ENCODE measurements at places on chromosomes 1 and 21.

- no peak for DNase-seq
These were observed 13.3 kb downstream of the ATP5PO start for GRCh38 chr21:33902349-33902748.

GRCh38 chr1:239891621-239892358 lies 199.9 kb upstream of the FMN2 start:
- no peak for DNase-seq

GRCh38 chr1:97451944-97452343 lies 468.9 kb downstream of the DPYD start:
- no peak for DNase-seq

DNA sequence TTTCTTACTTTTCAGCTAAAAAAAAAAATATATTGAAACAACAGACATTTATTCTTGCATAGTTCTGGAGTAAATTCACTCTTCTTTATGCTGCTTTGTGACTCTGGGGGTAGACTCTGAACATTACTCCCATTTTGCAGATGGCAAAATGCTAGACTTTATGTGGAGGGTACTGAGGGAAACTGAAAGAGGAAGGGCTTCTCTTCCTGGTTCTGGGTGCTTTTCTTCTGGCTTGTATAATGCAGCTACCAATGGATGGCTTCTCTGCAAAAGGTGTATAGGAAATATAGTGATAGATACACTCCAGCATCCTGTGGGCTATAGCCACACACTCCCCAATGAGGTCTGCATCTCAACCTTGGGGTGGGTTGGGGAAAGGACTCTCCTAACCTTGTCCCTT lies 19.7 kb upstream of the ZBTB40 start:
- DNase-seq: no peak

GRCh38 chr1:205812271-205812877 lies 624 bp downstream of the SLC41A1 start:
- no peak for DNase-seq

- no peak for DNase-seq
These were observed 118.4 kb upstream of the L1TD1 start for GRCh38 chr1:62076286-62076685.

- DNase-seq: no peak
These were observed 6.2 kb downstream of the PTPRF start for GRCh38 chr1:43536864-43537358.

- no peak for DNase-seq
These were observed 42.9 kb downstream of the SLX9 start for GRCh38 chr21:44982558-44983250.
